Stimulated activated CD8-positive, alpha-beta memory T cell treated with anti-CD3 and anti-CD28 coated beads, Interleukin-4, amount 100 ng/mL, for 4 hours (primary cell): ENCODE measurements at places on chromosomes 1 and 21.

DNA sequence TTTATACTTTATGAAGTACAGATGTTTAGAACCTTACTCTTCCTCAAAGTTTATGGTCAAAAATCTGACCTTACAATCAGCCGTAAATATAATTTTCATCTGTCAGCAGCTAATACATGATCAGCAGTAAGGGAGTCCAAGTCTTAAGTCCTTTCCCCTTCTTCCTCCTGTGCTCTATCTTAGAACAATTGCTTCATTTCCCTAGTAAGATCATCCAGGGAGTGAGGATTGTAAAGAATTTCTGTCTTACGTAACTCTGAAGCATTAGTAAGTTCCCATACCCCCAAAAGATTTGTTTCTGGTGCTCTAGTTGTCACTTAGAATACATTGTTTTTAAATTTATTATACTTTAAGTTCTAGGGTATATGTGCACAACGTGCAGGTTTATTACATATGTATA is 2.1 kb downstream of the SETDB1 start:
- DNase-seq = no peak

GRCh38 chr1:231144416-231145193 is 17.3 kb upstream of the TRIM67 start:
- no peak for DNase-seq

DNA sequence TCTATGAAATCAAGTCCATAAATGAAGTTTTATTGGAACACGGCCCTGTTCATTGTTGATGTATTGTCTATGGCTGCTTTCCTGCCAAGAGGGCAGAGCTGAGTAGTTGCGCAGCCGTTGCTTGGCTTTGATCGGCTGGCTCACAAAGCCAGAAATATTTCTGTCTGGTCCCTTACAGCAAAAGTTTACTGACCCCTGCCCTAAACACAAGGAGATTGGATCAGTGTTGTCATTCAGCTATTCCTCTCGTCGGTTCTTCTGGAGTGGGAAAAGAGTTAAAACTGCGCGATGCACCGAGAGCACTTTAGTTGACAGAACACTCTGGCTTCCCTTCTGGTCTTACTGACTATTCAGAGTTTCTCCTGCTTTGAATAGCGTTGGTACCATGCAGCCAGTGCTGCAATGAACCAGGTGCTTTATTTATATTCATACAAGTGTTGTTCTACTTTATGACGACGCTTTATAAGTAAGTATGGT is 868 bp downstream of the ZBTB40 start:
- no peak for DNase-seq

GRCh38 chr1:248807067-248807737 is 18.5 kb downstream of the SH3BP5L start:
- peak; percentile 6 for DNase-seq

GRCh38 chr1:16111771-16112595 is 38.5 kb upstream of the FAM131C start:
- DNase-seq = no peak

- DNase-seq = no peak
Measured at GRCh38 chr1:74314438-74314837, 79.3 kb downstream of the TNNI3K start.

- no peak for DNase-seq
Measured at GRCh38 chr1:115218034-115218405, 120.0 kb downstream of the NGF start.

- DNase-seq = no peak
Measured at GRCh38 chr1:31715873-31716220, 12.0 kb upstream of the COL16A1 start.

DNA sequence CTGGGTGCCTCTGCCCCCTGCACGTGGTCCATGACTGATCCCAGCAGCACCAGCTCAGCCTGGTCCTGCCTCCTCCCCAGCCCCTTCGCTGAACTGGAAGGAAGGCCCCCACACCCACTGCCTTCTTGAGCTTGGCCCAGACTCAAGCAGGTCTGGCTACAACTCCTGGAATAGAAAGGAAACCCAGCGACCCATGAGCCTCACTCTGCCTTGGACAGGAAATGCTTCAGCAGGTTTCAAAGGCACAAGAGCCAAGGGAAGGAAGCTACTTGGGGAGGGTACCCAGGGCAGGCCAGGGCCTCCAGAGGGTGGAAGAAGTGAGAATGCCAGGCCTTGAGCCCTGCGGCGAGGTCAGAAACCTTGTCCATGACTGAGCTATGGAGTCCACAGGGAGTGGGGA is 35.9 kb upstream of the RD3 start:
- DNase-seq = no peak
